ENCODE measurements at places on chromosomes 12 and 14. TPM values are rescaled to one million over a fixed set of nuclear protein-coding genes. Genes with fewer than 3 reads are reported as not detected.

GRCh38 chr14:72715215-72715849, 178.6 kb downstream of the DPF3 start:
- no peak for DNase-seq
- H3K4me1 ChIP-seq, result no peaks in the 10 kb centered on the region
- no peak overlapping the region for H3K4me3 ChIP-seq
- no peak overlapping the region for H3K27ac ChIP-seq

GRCh38 chr14:55532645-55533344, 47.2 kb upstream of the KTN1 start:
- H3K36me3 ChIP-seq, result no peaks in the 10 kb centered on the region
- peaks cover 3% of the 10 kb centered on the region for H3K27me3 ChIP-seq
- no peak for DNase-seq
- H3K4me1 ChIP-seq, result no peaks in the 10 kb centered on the region
- H3K4me3 ChIP-seq, result no peak overlapping the region
- H3K27ac ChIP-seq, result no peak overlapping the region

DNA sequence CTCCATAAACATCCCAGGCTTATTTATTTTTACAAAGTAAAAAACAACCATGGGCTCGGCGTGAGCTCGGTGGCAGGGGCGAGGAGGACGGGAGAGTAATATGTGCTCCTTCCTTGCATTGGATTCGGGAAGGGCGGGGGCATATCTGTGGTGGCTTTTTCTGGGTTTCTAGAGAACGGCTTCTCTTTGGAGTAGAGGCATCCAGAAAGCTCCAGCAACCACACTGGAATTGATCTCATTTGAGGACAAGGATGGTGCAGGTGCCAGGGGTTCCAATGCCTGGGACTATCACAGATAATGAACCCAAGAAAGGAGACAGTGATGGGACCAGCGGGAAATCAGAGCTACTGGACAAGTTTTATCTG, 18.9 kb downstream of the ADGRD1 start:
- H3K27me3 ChIP-seq, result peaks cover 3% of the 10 kb centered on the region
- DNase-seq, result no peak
- H3K27ac ChIP-seq, result no peak overlapping the region
- H3K4me1 ChIP-seq, result peaks cover 18% of the 10 kb centered on the region

GRCh38 chr12:50625029-50625925, 120.5 kb downstream of the DIP2B start:
- H3K4me1 ChIP-seq, result peaks cover 22% of the 10 kb centered on the region
- H3K36me3 ChIP-seq, result peaks cover 12% of the 10 kb centered on the region
- no peak for DNase-seq
- no peak overlapping the region for H3K4me3 ChIP-seq
- H3K27ac ChIP-seq, result no peak overlapping the region

GRCh38 chr12:5376591-5377207, 55.2 kb upstream of the NTF3 start:
- H3K27ac ChIP-seq, result no peak overlapping the region
- H3K4me1 ChIP-seq, result no peaks in the 10 kb centered on the region
- H3K27me3 ChIP-seq, result peaks cover 32% of the 10 kb centered on the region
- DNase-seq, result no peak
- H3K4me3 ChIP-seq, result no peak overlapping the region
- H3K36me3 ChIP-seq, result no peaks in the 10 kb centered on the region

DNA sequence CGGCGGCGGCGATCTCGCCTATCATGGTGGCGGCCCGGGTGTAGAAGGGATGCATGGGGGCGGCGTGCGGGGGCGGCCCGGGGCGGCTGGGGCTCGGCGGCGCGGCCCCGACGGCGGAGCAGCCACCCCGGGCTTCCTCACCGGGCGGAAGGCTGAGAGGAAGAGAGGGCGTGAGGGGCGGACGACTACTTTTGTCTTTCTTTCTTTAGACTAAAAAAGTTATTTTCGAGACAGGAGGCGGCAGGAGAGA, 240 bp downstream of the BTG1 start:
- DNase-seq, result no peak
- no peaks in the 10 kb centered on the region for H3K27me3 ChIP-seq
- H3K4me1 ChIP-seq, result peaks cover 27% of the 10 kb centered on the region
- peaks cover 47% of the 10 kb centered on the region for H3K36me3 ChIP-seq
- peak overlapping the region; percentile 90 for H3K4me3 ChIP-seq

DNA sequence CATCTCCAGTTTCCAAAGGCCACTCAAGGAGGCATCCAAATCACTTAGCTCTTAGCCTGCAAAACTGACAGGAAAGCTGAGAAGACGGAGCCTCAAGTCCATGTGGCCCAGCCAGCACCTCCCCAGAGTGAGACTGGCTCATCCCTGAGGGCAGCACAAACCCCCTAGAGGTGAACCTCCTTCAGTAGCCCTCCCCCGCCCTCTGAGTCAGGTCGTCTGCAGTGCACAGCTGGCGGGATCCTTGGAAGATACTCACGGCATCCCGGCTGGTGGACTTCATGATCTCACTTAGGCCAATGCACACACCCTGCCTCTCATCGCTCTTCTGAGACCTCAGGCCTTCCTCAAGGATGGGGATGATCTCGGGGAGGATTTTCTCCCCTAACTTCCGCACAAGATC, 24.1 kb upstream of the RAB35 start:
- H3K27me3 ChIP-seq, result no peaks in the 10 kb centered on the region
- H3K27ac ChIP-seq, result peak overlapping the region; percentile 38
- no peak overlapping the region for H3K4me3 ChIP-seq
- no peaks in the 10 kb centered on the region for H3K4me1 ChIP-seq

The E2F7 gene
- total RNA-seq, result 15.9 TPM

DNA sequence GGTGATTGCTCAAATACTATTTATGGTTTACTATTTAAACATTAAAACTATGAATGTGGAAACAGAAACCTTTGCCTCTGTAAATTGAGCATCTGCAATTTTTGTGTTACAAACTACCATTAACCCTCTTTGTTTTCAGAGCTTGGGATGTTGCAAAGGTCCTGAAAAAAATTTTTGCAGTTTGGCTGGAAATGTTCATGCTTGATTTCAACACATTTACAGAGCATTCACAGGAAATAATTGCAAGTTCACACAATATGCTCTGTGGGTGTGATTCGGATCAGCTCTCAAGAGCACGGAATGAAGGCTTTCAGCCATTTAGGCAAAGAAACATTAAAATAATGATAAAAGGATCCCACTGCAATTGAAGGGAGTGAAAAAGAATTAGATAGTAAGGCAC, 232.9 kb downstream of the ATP23 start:
- H3K4me3 ChIP-seq, result no peak overlapping the region
- peaks cover 2% of the 10 kb centered on the region for H3K4me1 ChIP-seq
- no peak overlapping the region for H3K27ac ChIP-seq
- peaks cover 8% of the 10 kb centered on the region for H3K27me3 ChIP-seq

The STRAP gene
- total RNA-seq, result 229 TPM

DNA sequence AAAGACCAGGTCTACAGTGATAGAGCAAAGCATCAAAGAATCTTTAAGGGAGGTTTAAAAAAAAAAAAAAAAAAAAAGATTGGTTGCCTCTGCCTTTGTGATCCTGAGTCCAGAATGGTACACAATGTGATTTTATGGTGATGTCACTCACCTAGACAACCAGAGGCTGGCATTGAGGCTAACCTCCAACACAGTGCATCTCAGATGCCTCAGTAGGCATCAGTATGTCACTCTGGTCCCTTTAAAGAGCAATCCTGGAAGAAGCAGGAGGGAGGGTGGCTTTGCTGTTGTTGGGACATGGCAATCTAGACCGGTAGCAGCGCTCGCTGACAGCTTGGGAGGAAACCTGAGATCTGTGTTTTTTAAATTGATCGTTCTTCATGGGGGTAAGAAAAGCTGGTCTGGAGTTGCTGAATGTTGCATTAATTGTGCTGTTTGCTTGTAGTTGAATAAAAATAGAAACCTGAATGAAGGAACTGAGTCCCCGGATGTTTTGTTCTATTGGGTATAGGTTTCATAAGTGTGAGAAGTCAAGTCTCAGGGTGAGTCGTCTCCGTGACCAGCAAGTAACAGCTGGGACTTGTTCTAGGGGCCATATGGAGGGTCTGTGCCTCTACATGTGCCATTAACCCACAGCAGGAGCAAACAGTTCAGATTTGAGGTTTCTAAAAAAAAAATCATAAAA, 9.3 kb downstream of the PEBP1 start:
- H3K27me3 ChIP-seq, result no peaks in the 10 kb centered on the region
- no peaks in the 10 kb centered on the region for H3K4me1 ChIP-seq
- peaks cover 38% of the 10 kb centered on the region for H3K36me3 ChIP-seq
- H3K27ac ChIP-seq, result peak overlapping the region; percentile 46
- H3K4me3 ChIP-seq, result no peak overlapping the region
- DNase-seq, result no peak

GRCh38 chr14:95439881-95440280, 76.6 kb downstream of the SYNE3 start:
- H3K4me3 ChIP-seq, result no peak overlapping the region
- H3K36me3 ChIP-seq, result peaks cover 1% of the 10 kb centered on the region
- no peak for DNase-seq
- H3K27me3 ChIP-seq, result peaks cover 3% of the 10 kb centered on the region

The WDHD1 gene
- total RNA-seq, result 30.9 TPM

DNA sequence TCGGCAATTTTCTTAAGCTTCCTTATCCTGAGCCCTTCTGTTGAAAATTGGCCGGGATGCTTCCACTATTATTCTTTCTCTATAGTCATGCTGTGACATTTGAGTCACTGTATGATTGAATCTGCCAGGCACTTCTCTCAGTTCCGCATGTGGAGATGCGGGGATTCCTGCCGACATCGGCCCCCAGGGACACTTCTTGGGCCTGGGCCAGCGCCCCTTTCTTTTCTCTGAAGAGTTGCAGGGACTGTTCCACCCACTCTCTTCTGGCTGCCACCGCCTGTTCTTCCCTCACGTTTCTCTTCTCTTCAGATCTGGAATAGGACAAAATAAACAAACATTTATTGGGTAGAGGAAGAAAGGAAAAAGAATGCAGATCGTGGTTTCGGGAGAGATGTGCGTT, 310.1 kb downstream of the ETNK1 start:
- H3K4me1 ChIP-seq, result peaks cover 2% of the 10 kb centered on the region
- no peak overlapping the region for H3K27ac ChIP-seq
- H3K27me3 ChIP-seq, result no peaks in the 10 kb centered on the region
- DNase-seq, result no peak
- H3K36me3 ChIP-seq, result no peaks in the 10 kb centered on the region

GRCh38 chr14:92774572-92774971, 19.5 kb upstream of the GOLGA5 start:
- no peak for DNase-seq
- no peaks in the 10 kb centered on the region for H3K4me1 ChIP-seq
- no peak overlapping the region for H3K27ac ChIP-seq
- no peak overlapping the region for H3K4me3 ChIP-seq
- H3K36me3 ChIP-seq, result no peaks in the 10 kb centered on the region
- peaks cover 5% of the 10 kb centered on the region for H3K27me3 ChIP-seq

GRCh38 chr12:118690506-118690905, 290.8 kb upstream of the SRRM4 start:
- H3K27me3 ChIP-seq, result peaks cover 11% of the 10 kb centered on the region
- no peak overlapping the region for H3K27ac ChIP-seq
- H3K4me3 ChIP-seq, result no peak overlapping the region
- no peak for DNase-seq
- no peaks in the 10 kb centered on the region for H3K36me3 ChIP-seq
- H3K4me1 ChIP-seq, result no peaks in the 10 kb centered on the region

- H3K4me1 ChIP-seq, result peaks cover 4% of the 10 kb centered on the region
- H3K27ac ChIP-seq, result no peak overlapping the region
- no peaks in the 10 kb centered on the region for H3K27me3 ChIP-seq
- DNase-seq, result no peak
- no peak overlapping the region for H3K4me3 ChIP-seq
- no peaks in the 10 kb centered on the region for H3K36me3 ChIP-seq
These were observed 168.7 kb downstream of the CFAP54 start for GRCh38 chr12:96658075-96658474.

DNA sequence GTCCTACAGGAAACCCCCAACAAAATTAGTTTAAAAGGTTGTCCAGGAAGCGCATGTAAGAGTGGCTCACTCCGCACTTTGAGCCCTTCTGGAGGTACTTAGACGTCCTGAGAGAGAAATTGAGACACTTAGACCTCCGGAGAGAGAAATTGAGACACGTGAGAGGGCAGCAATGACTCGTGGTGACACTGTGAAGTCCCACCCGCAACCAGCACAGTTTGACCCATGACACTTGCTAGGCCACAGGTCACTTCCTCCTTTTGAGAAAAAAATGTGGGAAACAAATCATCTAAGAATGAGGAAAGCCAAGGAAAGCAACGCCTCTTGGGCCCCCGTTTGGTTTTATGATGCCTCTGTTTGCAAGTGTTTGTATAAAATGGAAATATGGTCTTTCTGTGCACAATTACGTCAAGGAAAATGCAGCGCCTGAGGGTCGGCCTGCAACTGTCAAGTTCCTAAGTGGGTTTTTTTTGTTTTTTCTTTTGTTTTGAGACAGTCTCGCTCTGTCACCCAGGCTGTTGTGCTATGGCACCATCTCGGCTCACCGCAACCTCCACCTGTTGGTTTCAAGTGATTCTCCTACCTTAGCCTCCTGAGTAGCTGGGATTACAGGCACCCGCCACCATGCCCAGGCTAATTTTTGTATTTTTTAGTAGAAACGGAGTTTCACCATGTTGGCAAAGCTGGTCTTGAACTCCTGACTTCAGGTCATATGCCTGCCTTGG, 13.6 kb upstream of the CDCA4 start:
- H3K4me3 ChIP-seq, result no peak overlapping the region
- peaks cover 2% of the 10 kb centered on the region for H3K4me1 ChIP-seq
- no peaks in the 10 kb centered on the region for H3K36me3 ChIP-seq
- no peak for DNase-seq
- H3K27me3 ChIP-seq, result peaks cover 40% of the 10 kb centered on the region

- H3K4me1 ChIP-seq, result peaks cover 11% of the 10 kb centered on the region
- H3K36me3 ChIP-seq, result no peaks in the 10 kb centered on the region
- peaks cover 2% of the 10 kb centered on the region for H3K27me3 ChIP-seq
- DNase-seq, result no peak
These were observed 213.9 kb downstream of the EGLN3 start for GRCh38 chr14:33736979-33737378.

DNA sequence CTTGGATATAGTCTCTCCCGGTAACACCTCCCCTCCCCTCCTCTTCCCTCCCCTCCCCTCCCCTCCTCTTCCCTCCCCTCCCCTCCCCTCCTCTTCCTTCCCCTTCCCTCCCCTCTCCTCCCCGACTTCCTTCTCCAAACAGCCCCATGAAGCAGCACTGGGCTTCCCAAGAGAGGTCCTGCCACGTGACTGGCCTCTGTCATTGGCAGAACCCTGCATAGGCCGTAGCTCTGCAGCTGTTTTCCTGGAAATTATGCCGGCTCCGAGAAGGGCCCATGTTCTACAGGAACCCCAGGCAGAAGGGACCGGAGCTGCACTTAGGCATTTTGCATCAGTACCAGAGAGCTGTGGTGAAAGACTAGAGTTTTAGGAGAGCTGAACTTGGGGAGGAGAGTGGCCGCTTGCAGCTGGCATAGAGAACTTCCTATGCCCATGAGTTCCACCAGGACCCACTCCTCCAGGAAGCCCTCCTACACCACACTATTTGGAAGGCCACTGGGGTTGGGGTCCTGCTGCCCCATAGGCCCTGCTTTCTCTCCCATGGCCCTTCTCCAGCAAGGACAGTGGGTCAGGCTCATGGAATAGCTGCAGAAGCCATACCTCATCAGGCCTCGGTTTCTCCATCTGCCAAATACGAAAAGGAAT, 5.1 kb upstream of the TNFAIP2 start:
- peaks cover 9% of the 10 kb centered on the region for H3K27me3 ChIP-seq
- peaks cover 1% of the 10 kb centered on the region for H3K4me1 ChIP-seq
- DNase-seq, result no peak
- no peak overlapping the region for H3K27ac ChIP-seq

The AGAP2 gene
- total RNA-seq, result 0.29 TPM
